ENCODE measurements at places on chromosomes 6 and 20.
A peak's percentile ranks its signal among the peaks of the same experiment; 100 is the strongest.

- no peak for DNase-seq
These were observed 1.5 kb upstream of the CITED2 start for GRCh38 chr6:139376017-139376330.

- DNase-seq: no peak
These were observed 71.3 kb downstream of the EFHC1 start for GRCh38 chr6:52491203-52492069.

DNA sequence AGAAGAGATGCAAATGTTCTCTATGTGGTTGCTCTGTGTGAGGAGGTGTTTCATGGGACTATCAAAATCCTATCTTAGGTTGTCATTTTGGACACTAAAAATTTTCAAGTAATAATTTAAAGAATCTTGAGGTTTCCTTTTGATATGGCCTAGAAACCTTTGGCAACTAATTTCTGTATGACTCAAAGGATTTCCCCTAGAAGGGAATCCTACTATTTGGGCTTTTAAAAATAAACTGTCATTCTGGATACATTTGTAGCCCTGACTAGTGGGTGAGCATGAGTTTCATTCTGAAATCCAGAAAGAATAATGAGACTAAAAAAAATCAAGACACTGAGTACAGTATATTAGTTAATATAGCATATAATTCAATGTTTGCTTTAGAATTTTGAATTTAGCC, 25.5 kb upstream of the RAB23 start:
- no peak for DNase-seq

DNA sequence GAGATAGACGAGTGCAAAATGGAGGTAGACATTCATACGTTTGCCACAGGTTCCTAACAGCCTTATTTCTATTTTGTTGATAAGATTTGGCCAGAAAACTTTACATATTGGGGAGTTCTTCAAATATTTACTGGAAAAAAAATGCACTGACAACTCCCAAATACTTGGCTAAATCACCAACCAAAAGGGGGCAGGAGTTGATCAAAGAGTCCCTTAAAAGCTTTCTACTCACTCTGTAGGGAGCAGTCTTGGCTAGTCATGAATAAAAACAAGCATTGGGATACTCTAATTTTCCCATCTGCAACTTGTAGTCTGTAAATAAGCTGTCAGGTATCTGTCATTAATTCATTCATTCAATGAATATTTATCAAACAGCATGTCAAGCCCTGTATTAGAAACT, 18.4 kb downstream of the TENT5A start:
- DNase-seq: no peak

DNA sequence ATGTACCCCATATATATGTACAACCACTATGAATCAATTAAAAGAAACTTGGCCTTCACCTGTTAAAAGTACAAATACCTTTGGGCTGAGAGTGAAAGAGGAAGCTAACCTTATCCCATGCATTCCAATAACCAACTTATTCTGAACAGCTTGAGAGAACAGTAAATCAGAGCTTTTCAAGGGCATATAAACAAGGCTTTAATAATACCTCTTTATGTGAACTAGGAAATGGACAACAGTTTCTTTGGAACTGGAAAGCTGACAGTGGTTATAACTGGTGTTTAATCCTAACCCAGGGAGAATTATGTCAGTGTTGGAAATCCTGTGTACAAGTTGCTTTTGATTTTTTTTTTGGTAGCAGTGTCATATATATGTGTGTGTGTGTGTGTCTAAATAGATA, 170.5 kb downstream of the TFAP2B start:
- DNase-seq: no peak

DNA sequence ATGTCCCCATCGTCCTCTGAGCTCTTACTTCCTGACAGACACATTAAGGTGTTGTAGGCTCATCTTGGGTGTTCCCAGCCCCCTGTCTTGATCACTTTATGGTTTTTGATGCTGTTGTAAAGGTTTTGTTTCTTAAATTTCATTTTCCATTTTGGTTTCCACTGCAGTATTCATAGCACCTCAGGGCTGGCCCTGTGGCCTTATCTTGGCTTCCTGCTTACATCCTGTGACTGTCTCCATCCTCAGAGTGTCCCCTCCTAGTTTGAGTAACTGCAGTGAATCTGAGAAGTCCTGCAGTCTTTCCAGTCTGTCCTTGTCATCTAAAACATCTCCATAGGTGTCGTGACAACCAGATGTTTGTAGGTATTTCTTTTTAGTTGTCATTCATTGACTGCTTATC, 50.9 kb downstream of the JARID2 start:
- DNase-seq: peak; percentile 76

DNA sequence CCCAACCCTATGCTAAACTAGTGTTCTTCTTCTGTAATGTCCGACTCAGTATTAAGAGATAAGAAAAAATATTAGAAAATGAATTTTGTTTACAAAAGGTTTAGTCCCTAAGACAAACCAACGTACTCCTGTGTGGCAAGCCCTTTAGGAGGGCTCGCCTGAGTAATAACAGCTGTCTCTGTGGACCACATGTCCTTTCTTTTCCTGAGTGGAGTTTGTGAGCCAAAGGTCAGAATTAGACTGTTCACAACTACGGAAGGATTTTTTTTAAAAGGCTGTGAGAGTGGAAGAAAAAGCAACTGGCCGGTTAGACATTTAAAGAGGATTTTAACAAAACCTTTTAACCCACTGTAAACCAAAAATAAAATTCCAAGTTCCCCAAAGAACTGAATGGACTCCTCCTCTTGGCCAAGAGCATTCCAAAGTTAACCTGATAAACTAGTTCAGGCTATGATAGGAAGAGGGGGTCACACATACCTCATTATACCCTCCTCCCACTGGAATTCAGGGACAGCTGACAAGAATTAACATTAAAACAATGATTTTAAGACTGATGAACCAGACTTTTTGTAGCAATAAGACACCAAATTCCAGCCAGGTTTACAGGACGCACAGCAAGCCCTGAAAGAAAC, 43.5 kb downstream of the FAM184A start:
- no peak for DNase-seq

DNA sequence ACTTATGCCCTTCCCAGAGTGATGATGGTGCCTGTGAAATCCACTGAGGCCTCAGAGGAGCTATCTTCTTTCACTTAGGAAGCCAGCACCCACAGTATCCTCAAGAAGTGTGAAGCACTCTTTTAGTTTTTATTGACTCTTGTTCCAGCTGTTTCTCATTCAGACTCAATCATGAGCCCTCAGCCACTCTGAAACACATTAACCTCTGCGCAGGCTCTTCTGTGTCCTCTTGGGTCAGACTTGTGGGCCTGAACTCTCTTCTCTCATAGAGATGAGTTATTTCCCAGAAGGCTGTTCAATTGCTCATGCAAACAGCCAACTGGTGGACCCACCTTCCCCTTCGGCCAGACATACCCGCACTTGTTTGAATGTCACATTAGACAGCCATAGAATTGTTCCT, 27.8 kb upstream of the PREP start:
- no peak for DNase-seq

GRCh38 chr6:156336733-156337132, 440.4 kb upstream of the ARID1B start:
- DNase-seq: no peak

- no peak for DNase-seq
These were observed 5.5 kb downstream of the DYNLT1 start for GRCh38 chr6:158639056-158639455.

GRCh38 chr20:10059006-10059405, 24.2 kb downstream of the ANKEF1 start:
- no peak for DNase-seq

- no peak for DNase-seq
These were observed 50.1 kb upstream of the HDGFL1 start for GRCh38 chr6:22519237-22519636.

- DNase-seq: peak; percentile 58
These were observed 152.2 kb downstream of the BACH2 start for GRCh38 chr6:90144396-90144795.

DNA sequence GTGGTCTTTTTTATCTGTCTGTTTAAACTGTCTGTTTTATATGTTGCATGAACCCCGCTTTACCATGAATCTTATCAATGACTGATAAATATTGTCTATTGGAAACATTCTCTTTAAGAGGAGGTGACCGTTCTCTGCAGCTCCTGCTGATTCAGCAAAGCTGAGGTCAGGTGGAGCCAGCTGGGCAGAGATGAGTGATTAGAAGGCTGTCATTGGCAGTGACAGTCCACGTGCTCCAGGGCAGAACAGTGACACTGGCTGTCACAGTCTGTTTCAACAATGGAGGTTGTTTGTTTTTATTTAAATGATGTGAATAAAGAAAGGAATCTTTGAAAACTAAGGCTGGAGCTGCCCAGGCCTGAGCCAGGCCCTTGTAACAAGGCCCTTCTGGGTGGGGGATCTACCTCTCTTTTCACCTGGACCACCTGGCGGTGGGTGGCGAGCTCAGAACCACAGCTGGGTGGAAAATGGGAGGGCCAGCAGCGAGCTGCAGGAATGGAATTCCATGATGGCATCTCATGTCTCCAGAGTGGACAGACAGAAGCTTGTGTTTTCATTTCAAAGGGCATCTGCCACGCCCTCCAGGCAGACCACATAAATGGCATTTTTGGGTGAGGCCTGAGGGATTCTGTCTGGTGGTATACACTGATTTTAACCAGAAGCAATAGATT, 12.6 kb downstream of the SYNJ2 start:
- DNase-seq: no peak

DNA sequence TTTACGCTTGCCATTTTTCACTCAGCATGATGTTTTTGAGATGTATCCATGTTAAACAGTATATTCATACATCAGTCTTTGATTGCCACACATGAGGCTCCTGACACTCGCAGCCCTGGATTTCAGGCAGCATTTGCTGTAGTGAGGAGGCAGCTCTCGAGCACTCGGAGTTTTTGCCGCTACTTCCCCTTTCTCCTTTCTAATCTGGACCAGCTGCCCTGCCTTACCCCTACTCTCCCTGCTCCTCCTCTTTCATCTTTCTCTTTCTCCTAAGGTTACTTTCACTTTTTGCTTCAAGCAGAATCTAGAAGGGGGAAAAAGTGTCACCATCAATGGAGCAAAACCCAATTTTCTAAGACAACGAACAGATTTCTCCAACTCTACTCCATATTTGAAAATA, 5.9 kb upstream of the CST3 start:
- no peak for DNase-seq
